ENCODE measurements at places on chromosomes 1 and 21. TPM values are rescaled to one million over a fixed set of nuclear protein-coding genes. Genes with fewer than 3 reads are reported as not detected.

The ATP6V1G3 gene
- not detected for total RNA-seq

The S100A3 gene
- total RNA-seq, result 88.0 TPM

The MXRA8 gene
- 43.5 TPM for total RNA-seq

The OXCT2 gene
- total RNA-seq, result 10.1 TPM

The CNKSR1 gene
- total RNA-seq, result 60.6 TPM

The ALPL gene
- total RNA-seq, result 9.7 TPM

The PLA2G2C gene
- total RNA-seq, result not detected

The FCGR1A gene
- not detected for total RNA-seq

The GFI1 gene
- total RNA-seq, result not detected

The WDR64 gene
- not detected for total RNA-seq

The ZNF593OS gene
- total RNA-seq, result not detected

The PLXNA2 gene
- 35.3 TPM for total RNA-seq

The PTCH2 gene
- 1.2 TPM for total RNA-seq

The OR2T8 gene
- total RNA-seq, result not detected

The OR10J5 gene
- total RNA-seq, result not detected

The GBP1 gene
- total RNA-seq, result 10.1 TPM

Measured in suprapubic skin (tissue), 4 donors.